Lung microvascular endothelial cell (primary cell): ENCODE measurements at places on chromosomes 4 and X.

DNA sequence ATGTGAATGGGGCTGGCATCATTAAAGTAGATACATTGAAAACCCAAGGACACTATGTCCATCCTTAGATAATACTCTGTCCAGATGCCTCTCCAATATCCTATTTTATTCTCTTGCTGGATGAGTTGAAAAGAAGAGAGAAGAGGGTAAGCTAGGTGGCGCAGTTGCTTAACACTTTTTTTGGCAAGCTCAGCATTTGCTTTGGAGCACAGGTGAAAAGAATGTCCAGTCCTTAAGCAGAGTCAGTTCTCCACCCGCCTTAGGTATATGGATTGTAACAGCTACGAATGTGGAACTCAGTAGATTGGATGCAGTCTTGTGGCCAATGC, 208.4 kb downstream of the NWD2 start:
- DNase-seq: peak; percentile 81

GRCh38 chrX:73390628-73391567, 56.0 kb upstream of the CDX4 start:
- DNase-seq: no peak

DNA sequence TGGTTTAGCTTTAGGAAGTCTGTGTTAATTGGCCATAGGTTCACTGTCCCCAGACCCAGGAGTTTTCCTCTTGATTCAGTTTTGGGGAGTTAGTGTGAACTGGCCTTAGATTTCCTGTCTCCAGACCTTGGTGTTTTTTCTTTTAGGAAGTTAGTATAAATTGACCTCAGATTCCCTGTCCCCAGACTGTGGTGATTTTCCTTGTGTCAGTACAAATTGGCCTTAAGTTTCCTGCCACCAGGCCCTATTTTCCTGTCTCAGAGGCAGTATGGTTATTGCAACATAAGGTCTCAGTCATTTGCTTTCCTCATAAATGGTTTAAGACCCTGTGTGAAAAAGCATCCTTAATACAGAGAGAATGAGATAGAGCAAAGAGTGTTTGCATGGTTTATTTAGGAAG, 595.8 kb downstream of the NLGN4X start:
- DNase-seq: no peak

DNA sequence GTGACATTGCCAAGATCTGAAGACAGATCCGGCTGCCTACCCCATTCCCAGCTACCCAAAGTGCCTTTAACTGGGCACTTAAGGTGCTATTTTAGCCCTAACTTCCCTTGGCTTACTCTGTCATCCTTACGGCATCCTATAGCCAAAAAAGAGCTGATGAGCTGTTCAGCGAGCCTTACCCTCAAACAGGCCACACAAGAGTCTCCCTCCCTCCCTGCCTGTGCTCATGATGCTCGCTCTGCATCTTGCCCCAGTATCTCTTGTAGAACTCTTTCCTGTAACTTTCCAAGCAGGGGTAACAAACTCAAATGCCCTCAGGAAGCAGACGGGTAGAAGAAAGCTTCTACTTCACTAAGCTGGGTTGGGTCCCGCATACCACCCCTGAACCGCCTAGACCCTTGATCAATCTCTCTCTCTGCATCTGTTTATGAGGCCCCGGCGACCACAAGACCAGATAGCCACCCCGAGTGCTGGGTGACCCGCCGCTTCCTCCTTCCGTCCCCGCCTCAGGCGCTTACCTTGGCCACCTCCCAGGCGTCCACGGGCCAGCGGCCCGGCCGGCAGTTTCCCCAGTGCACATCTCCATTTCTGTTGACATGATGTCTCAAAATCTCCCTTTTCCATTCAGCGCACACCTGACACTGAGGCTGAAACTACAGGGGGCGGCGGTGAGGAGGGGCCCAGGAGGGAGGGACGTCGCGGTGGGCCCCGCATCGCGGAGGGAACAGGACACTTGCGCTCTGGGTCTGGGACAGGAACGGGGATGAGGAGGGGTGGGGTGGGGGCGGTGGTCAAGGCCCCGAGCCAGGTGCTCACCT, 663 bp downstream of the CXorf38 start:
- DNase-seq: peak; percentile 42

GRCh38 chr4:71545168-71545567, 206.3 kb downstream of the SLC4A4 start:
- no peak for DNase-seq

DNA sequence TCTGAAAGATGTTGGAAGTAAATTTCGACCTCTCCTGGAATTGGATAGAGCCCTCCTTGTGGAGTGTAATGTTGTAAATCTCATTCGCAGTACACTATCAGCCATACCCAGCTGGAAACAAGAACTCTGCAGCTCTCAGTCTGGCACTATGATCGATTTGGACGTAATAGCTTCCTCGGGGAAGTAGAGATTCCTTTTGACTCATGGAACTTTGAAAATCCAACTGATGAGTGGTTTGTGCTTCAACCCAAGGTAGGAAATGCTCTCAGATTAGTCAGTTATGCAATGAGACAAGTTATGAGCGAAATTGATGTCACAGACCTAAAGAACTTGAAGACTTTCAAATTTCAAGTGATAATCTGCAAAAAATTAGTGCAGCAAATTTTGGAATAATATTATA, 103.9 kb downstream of the SYTL5 start:
- peak; percentile 33 for DNase-seq

- peak; percentile 28 for DNase-seq
Observed at GRCh38 chr4:1285790-1286553, 3.7 kb upstream of the MAEA start.

DNA sequence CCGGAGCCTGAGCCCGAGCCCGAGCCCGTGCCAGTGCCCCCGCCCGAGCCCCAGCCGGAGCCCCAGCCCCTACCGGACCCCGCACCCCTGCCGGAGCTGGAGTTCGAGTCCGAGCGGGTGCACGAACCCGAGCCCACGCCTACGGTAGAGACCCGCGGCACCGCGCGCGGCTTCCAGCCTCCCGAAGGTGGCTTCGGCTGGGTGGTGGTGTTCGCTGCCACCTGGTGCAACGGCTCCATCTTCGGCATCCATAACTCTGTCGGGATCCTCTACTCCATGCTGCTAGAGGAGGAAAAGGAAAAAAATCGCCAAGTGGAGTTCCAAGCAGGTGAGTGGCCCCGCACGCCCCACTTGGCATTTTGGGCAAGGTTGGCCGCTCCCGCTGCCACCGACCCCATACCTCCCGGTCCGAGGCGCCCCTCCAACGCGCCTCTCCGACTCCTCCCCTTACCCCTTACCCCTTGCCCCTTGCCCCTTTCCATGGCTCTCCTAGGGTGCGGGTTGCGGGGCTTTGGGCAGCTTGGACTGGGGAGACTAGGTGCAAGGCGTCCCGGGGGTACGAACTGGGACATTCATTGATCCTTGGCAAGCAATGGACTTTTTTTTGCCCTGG, 553 bp downstream of the SLC16A2 start:
- DNase-seq: no peak

- no peak for DNase-seq
Observed at GRCh38 chr4:119697887-119698393, 69.3 kb upstream of the PDE5A start.

DNA sequence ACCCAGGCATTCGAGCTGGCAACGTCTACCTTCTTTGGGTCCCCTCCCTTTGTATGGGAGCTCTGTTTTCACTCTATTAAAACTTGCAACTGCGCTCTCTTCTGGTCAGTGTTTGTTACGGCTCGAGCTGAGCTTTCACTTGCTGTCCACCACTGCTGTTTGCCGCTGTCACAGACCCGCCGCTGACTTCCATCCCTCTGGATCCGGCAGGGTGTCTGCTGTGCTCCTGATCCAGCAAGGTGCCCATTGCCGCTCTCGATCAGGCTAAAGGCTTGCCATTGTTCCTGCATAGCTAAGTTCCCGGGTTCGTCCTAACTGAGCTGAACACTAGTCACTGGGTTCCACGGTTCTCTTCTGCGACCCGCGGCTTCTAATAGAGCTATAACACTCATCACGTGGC, 183.5 kb upstream of the GALNTL6 start:
- DNase-seq: no peak

- no peak for DNase-seq
Observed at GRCh38 chr4:69116645-69117321, 20.5 kb downstream of the UGT2B7 start.

GRCh38 chrX:51824061-51824460, 69.4 kb upstream of the MAGED1 start:
- no peak for DNase-seq

DNA sequence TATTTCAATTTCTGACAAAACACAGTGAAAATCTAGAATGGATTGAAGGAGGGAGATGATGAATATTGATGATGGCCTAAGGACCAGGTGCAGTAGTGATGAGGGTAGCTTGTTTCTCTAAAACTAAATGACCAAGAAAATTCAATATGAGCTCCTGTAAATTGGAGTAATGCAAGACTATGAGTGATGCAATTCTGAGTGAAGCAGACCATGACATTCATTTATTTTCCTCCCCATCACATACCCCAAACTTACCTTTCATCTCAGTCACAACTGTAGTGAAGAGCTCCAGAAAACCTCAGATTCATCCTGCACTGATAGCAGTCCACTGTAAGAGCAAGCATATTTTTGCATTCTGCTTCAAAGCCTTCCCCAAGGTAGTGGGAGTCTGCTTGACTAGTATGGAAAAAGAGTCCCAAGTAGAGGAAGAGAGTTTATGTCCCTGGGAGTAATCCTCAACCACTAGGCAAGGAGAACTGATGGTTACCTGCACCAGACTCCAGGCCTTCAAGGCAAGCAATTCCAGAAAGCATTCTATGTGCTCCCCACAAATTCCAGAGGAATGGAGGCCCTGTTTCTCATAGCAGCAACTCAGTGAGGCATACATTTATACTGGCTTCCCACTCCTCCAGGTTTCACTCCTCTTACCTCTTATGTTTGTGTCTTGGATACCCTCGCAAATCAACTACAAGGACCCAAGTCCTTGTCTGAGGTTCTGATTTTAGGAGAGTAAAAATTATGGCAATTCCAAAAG, 47.2 kb downstream of the CXCL1 start:
- DNase-seq: no peak

DNA sequence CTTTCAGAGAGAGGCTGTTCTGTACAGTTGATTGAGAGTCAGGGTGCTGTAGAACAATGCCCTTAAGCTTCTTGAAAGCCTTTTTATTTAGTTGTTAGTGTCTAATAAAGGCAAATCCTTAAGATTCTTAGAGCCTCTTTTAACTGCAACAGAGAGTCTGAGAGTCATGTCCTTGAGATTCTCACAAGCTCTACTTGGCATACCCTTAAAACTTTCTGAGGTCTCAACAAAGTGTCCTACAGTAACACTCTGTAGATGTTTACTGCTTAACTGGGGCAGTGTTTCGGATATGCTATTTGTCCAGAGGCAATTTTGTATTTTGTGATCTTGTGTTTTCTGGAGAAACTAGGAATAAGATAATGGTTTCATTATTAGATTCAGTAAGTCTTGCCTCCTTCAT, 209.7 kb downstream of the ARHGAP24 start:
- no peak for DNase-seq

DNA sequence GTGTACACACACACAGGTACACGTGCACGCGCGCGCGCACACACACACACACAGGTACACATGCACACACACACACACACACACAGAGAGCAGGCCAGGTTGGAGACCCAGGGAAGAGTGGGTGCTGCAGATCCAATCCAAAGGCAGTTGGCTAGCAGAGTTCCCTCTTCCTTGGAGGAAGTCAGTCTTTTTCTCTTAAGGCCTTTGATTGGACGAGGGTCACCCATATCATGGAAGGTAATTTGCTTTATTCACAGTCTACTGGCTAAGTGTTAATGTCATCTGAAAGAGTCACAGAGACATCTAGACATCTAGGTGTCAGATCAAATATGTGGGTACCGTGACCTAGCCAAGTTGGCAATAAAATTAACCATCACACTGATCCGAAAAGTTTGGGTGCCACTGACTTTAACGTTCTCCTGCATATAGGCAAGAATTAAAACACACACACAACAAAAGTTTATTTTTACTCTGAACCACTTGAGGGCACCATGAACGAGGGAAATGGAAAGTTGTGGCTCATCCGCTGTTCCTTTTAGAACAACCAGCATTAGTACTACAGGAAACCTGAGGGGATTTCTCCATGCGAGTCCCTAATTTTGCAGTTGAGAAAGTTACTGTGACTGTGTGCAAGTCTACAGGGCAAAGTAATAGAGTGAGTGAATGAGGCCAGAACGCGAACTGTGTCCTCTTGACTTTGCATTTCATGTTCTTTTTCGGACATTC, 66.0 kb upstream of the STOX2 start:
- peak; percentile 30 for DNase-seq

GRCh38 chr4:138014590-138015288, 227.4 kb downstream of the SLC7A11 start:
- DNase-seq: no peak

DNA sequence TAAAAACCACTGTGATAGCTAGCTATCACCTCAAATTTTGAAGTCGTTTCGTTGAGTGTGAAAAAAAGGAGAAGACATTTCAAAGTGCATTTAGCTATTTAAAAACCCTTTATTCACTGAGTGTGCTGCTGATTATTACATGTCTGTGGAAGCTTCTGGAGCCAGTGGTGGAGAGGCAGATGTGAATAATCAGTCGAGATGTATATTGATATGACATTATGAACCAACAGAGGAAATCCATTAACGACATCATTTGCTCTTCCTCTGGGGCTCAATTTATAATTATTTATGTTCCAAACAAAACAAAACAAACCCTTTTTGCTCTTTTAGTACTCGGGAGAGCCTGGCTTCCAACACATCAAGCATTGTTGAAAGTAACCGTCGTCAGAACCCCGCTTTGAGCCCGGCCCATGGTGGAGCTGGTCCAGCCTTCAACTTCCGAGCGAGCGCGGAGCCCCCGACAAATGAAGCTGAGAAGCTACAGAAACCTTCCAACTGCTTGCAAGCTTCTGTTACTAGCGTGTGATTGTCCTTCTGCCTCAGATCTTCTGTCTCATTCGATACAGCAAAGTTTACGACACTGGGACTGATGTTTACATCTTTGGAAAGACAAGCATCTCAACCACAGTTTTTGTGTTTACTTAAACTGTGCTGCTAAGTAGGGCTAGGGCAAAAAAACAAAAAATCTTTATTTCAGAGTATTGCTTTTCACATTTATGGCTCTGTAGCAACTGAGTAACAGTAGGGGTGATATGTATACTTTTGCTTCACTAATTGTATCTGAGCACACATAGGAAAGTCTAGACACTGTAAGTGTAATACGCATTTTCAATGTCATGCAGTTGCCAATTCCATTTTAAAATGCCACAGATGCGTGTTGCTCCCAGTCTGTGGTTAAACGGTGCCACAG, 111.9 kb downstream of the STOX2 start:
- no peak for DNase-seq

- no peak for DNase-seq
Observed at GRCh38 chrX:79506001-79506400, 138.9 kb upstream of the ITM2A start.

DNA sequence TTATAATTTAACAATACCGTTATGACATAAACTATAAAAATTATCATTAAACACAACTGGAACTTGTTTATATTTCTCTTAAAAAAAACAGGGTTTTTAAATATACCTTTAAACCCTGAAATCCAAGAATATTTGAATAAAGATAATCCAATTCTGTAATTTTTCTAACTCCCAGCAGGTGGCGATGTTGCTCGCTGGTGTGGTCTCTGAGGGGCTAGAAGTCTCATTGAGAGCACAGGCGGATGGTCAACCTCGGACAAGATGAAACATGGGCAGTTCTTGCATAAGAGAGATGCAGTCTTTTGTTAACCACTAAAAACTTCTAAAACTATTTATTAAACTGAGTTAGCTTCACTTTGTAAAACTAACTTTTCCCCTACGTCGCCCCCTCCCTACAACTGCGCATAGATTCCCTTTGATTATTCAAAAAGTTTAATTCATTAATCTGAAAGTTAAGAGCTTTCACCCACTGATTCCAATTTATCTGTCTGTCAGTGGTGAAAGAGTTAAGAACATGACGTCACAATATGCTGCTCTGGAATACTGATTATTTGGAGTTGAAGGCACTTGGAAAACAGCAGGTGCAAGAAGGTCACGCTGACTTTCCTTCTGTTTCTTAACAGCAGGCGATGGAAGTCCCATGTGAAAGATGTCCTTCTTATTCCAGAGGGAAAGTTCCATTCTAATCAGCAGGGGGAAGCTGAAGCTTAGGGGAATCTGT, 29.5 kb downstream of the DMP1 start:
- DNase-seq: peak; percentile 60
